ENCODE measurements at places on chromosomes 12 and 14.
A peak's percentile ranks its signal among the peaks of the same experiment; 100 is the strongest.

DNA sequence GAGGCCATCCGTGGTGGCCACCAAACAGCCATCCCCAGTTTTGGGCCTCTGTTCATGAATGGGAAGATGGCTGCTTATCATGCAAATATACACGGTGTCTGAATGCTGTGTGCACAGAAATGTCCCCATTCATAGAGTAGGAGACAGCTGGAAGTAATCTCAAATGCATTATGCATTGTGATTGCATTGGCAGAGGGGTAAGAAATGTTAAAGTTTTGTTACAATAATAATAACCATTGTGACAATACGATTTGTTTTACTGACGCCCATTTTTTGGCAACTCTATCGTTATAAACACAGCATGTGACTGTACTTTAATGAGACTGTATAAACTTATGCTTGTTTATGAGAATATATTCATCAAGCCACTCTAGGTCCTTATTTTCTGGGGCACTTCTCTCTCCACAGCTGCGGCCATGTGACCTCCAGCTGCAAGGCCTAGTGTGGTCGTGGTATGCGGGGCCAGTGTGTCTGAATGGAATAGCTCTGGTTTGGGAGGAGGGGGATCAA, 474.3 kb downstream of the VRK1 start:
- no peak for DNase-seq

- peak; percentile 71 for DNase-seq
Observed at GRCh38 chr14:101820283-101820798, 58.8 kb downstream of the PPP2R5C start.

- DNase-seq: no peak
Observed at GRCh38 chr14:100882991-100883788, 20.3 kb downstream of the RTL1 start.

- no peak for DNase-seq
Observed at GRCh38 chr12:47547077-47547476, 158.8 kb downstream of the RPAP3 start.

DNA sequence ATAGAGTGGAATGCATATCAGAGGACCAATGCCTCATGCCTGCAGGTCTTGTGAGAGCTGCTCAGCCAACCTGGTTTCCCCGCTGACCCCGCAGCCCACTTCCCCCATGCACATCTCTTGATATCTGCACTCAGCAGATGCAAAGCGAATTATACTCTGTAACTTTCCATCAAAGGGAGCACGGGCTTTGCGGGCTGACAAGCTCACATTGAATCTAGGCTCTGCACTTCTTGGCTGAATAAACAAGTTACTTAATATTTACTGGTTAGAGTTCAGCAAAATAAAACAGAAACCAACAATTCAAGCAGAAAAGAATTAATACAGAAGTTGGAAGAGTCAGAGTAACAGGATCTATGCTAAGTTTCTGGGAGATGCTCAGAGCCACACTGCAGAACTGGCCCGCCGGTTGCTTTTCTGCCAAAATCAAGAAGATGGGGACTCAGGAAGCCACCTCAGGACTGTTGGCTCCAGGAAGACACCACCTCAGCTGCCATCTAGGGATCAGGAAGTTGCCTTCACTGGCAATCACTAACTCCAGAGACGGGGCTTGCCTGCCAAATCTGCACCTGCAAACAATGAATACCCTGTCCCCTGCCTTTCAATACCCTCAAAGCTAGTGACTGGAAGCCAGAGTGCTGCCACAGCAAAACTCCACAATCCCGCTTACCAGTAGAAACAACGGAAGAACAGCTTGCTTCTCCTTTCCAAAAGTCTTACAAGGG, 46.5 kb downstream of the NR1H4 start:
- DNase-seq: no peak

DNA sequence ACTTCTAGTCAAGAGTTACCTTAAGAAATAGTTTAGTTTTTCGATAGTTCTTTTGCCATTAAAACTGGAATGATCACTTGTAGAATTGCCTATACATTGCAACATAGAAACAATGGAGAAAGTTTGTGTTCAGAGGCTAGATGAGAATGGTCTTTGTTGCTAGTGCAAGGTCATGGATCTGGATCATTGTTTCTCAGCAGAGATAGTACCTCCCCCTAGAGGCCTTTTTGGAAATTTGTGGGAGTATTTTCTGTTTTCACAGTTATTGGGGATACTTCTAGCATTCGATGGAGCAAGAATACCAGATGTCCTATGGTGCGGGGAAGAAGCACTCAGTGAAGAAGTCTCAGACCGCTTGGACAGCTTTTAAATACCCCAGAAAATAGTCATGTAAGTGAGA, 138.8 kb upstream of the HMGA2 start:
- no peak for DNase-seq

DNA sequence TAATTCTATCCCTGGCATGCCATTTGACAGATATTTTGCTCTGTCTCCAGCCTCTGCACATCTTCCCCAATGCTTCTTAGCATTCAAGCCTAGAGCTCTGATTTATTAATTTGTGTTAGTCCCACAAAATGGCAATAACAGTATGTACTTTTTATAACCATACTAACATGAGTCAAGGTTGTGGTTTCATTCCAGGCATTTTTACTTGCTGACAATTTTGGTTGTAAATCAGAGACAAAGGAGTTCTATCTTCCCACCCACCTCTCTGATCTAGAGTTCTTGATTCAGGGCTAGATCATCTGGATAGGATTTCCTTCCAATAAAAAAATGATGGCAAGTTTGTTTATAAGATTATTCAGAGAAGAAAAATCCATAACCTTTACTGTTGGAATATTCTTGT, 18.5 kb upstream of the CISTR start:
- DNase-seq: no peak

DNA sequence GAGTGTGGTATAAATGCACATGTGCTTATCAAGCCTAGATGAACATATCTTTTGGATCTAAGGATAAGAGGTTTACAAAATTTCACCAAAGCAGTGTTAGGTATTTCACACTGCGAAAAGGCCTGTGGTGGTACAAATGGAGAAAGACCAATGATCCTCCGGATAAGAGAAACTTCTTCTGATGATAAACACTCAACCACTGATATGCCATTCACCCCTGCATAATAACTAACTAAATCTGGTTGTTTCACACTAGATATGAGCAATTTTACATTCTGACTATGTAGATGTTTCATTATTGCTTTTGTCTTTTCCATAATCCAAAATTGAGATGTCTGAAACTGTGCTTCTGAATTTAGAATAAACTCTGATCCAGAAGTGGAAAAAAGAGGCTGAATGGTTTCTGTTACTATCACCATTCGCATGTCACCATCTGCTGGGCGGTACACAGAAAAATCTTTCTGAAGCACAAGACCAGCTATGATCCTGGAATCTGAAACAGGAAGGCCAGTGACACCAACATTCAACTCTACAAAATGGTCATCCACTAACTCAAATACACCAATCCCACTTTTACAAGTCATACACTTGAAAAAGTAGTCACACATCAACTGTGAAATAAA, 1.3 kb downstream of the BBS10 start:
- no peak for DNase-seq

DNA sequence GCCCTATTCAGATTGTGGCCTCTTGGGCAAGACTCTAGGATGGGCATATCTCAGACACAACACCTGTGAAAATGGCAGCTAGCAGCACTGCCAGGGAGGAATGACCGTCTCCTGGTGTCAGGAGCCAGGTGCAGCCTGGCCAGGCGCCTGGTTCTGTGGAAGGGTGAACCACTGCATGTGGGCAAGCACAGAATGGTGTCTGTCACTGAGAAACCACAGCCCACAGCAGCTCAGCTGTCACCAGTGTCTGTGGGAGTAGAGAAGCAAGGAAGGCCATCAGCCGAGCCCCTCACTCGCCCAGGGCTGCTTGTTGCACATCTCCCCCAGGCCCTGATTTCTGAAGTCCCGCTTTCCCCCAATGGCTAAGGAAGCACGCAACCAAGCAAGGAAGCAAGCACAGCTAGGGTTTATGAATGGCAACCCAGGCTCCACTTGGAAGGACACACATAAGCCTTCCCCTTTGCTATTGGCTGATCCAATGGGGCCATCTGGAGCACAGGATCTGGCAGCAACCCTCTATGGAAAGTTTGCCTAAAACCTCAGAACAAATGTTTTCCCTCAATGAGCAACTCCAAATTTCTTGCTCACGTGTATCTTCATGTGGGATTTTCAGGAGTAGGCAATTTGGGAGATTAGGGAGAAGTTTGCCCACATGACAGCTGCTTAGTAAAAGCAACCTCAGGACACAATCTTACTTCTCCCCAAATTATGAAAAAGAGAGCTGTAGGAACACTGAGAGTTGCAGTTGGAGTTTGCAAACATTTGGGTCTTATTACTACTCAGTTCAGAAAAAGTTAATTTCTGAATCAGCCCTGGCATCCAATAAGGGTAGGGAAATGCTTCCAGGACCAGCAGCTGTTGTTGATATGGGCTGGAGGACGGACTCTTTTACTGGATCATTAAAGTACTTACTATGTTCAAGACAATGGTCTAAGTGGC, 44.7 kb downstream of the GPHB5 start:
- DNase-seq: no peak

DNA sequence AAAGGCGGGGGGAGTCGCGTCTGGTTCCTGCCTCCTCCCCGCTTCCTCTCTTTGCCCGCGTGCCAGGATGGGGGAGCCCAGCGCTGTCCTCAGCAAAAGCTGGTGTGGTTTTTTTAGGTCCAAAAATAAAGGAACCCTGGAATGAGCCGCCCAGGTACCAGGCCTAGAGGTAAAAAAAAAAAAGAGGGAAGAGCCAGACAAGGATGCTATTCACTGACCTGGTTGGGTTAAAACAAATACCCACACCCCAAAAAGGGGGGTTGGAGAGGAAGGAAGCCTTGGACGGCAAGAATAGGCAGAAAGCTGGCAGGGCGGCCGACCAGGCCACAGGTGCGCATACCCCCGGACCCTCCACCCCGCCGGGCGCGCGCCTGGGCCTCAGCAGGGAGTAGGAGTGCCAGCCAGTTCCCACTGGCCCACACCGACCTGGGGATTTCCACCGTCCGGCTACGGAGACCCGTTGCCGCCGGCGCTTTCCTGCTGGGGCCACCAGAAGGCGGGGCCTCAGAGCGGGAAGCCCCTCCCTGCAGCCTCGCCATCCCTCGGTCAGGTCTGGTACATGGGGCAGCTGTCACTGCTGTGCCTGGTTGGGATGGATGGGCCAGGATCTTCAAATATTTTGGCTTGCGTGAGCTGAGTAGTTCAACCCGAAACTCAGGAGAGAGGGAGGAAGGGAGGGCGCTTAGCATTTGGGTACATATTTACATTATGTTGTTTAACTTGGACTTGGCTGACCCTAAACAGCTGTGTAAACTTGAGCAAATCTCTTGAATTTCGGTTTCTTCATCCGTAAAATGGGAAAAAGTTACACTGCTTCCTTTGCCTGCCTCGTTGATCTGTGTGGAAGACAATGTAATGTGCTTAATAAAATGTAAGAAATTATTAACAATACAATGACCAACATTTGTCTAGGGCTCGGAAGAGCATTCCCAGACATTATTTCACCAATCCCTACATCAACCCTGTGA, 5.4 kb upstream of the IRF2BPL start:
- peak; percentile 90 for DNase-seq

DNA sequence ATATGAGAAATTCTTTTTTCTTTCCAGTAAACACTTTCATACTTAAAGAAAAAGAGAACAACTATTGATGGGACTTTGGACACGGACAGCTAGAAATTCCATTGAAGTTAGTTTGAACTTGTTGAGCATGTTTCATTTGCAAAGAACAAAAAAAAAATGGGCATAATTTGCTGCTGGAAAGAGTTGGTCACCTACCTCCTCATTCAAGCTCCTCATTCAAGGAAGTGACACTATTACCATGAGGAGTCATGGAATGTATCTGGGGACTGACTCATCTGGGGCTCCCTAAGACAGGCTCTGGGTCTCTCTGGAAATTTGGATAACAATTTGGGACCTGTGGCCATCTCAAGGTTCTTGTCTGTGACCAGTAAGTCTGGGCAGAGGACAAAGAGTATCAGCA, 50.4 kb downstream of the KICS2 start:
- DNase-seq: no peak

DNA sequence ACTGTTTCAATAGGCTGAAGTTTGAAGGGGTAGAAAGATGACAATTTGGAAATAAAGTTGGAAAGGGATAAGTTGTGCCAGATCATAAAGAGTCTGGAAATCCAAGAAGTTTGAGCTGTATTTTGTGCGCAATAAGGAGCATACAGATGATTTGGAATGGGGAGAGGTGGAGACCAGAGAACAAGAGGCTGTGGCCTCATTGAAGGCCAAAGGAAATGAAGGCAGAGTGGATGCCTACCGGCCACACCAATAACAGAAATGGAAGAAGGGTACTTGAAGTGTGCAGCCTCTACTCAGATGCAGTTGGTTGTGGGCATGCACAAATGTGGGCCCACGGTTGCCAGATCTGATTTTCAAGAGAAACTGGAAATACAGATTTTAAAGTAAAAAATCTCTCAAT, 2.4 kb downstream of the IFT81 start:
- no peak for DNase-seq

- no peak for DNase-seq
Observed at GRCh38 chr12:92551853-92552397, 150.9 kb upstream of the PLEKHG7 start.

GRCh38 chr12:2119266-2119665, 66.5 kb downstream of the CACNA1C start:
- DNase-seq: no peak

GRCh38 chr12:52006726-52007157, at the start of gene TAMALIN:
TSS of gene TAMALIN (plus strand) at chr12:52006946. CDS start at chr12:52007020, 74 bp downstream.
- peak; percentile 87 for DNase-seq

DNA sequence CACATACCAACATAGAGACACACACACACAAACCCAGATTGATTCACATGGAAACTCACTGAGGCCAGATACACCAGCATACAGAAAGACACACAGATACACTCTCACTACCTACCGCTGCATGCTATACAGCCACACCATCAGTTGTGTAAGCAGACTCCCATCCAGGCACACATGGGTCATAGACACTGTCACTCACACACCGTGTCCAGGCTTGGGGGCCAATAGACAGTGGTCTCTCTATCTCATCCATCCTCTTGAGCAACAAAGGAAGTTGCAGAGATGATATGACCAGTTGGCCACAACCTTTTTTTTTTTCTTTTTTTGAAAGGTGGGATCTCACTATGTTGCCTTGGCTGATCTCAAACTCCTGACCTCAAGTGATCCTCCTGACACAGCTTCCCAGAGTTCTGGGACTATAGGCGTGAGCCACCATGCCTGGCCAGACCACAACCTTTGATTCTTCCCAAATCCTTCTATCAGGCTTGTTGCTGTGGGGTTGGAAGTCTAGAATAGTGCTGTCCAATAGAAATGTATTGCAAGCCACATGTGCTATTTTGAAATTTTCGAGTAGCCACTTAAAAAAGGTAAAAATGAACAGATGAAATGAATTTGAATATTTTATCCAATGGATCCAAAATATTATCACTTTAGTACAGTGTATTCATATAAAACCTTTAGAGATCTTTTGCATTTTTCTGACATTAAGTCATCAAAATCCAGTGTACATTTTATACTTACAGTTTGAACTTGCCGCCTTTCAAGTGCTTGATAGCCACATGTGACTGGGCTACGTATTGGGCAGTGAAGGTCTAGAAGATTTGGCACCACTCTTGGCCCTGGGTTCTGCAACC, 7.4 kb downstream of the LRP1-AS start:
- DNase-seq: no peak

Data from CD4-positive, alpha-beta T cell treated with Interferon gamma for 1 hour (primary cell).